Kasumi-1 (cell line): ENCODE measurements at places on chromosomes 6 and 20.

- DNase-seq: no peak
Observed at GRCh38 chr6:34037151-34037550, 108.7 kb downstream of the GRM4 start.

DNA sequence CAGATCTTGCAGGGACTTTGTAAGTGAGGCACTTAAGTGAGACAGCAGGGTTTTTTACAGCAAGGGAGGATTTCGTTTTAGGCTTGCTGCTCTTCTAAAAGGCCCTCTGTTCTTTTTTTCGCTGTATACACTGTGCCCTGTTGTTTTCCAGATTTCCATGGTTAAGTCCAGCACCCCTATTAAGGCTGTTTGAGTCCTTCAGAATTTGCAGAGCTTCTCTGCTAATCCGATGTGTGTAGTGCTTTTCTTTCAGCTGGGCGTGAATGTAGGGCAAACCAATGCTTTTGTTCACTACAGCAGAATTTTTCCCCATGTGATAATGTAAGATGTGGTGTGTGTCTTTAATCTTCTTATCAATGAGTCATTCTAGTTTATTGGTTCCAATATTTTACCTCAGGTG is 200.5 kb upstream of the RREB1 start:
- no peak for DNase-seq

- no peak for DNase-seq
Observed at GRCh38 chr20:19122395-19122794, 90.0 kb upstream of the SLC24A3 start.

DNA sequence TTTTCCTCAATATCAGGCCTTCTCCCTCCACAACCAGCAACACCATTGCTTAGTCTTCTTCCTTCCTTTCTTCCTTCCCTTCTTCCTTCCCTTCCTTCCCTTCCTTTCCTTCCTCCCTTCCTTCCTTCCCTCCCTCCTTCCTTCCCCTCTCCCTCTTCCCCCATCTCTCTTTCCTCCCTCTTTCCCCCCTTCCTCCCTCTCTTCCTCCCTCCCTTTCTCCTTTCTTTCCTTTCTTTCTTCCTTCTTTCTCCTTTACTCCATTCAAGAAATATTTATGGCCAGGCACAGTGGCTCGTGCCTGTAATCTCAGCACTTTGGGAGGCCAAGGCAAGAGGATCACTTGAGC is 66.4 kb upstream of the SIRPA start:
- no peak for DNase-seq

- no peak for DNase-seq
Observed at GRCh38 chr6:133811557-133811956, 77.4 kb upstream of the TCF21 start.

DNA sequence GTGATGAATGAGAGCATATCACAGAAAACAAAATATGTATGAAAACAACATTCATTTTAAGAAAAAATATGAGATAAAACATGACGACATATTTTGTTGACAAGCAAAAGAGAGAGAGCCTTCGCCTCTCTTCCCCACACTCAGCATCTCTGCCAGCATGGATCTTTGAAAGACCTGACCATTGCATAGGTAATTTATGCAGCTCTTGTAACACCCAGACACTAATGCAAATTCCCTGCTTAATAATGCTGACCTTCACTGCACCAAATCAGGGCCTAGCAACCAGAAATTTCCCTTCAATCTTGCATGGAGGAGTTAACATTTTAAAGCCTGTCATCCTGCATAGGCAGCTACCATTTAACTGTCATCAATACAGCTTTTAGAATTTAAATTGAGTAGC is 50.0 kb upstream of the CNR1 start:
- DNase-seq: no peak

GRCh38 chr6:29793036-29793356 is 34.6 kb upstream of the HLA-G start:
- no peak for DNase-seq

- no peak for DNase-seq
Observed at GRCh38 chr6:128932061-128932460, 49.1 kb downstream of the LAMA2 start.

DNA sequence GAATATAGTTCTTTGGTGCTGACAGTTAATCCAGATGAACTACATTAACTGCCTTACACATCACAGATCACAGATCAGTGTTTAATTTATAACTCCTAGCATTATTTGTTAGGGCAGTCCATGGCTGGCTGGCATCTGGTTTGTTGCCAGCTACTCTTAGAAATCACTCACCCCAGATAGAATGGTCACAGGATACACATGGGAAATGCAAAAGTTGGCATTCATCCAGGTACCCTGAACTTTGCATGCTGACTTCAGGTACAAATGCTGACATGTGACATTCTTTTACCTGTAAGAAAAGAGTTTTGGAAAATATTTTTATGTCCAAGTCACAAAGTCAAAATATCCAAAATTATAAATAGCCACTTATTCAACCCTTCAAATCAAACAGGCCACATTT is 20.2 kb downstream of the FBXL4 start:
- no peak for DNase-seq

- no peak for DNase-seq
Observed at GRCh38 chr20:55057779-55058415, 582.5 kb downstream of the DOK5 start.

DNA sequence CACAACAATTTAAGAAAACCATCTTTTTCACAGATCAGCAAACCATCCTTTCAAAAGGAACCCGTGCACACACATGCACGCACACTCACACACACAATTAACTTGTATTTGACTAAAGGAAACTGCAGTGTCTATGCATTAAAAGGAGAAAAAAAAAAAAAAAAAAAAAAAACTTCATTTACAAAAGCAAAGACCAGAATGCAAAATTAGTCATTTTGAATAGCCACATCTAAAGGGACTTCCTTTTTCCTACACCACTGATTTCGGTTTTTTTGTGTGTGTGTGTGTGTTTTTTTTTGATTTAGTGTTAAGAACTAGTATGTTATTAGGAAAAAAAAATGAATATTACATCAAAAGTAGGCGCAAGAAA is 6.3 kb downstream of the ZMYND8 start:
- DNase-seq: peak; percentile 21

GRCh38 chr6:137736048-137736818 is 130.8 kb upstream of the TNFAIP3 start:
- no peak for DNase-seq

- no peak for DNase-seq
Observed at GRCh38 chr20:9228774-9229450, 160.0 kb downstream of the PLCB4 start.

- peak; percentile 42 for DNase-seq
Observed at GRCh38 chr20:2206957-2207769, 88.6 kb upstream of the TGM3 start.

DNA sequence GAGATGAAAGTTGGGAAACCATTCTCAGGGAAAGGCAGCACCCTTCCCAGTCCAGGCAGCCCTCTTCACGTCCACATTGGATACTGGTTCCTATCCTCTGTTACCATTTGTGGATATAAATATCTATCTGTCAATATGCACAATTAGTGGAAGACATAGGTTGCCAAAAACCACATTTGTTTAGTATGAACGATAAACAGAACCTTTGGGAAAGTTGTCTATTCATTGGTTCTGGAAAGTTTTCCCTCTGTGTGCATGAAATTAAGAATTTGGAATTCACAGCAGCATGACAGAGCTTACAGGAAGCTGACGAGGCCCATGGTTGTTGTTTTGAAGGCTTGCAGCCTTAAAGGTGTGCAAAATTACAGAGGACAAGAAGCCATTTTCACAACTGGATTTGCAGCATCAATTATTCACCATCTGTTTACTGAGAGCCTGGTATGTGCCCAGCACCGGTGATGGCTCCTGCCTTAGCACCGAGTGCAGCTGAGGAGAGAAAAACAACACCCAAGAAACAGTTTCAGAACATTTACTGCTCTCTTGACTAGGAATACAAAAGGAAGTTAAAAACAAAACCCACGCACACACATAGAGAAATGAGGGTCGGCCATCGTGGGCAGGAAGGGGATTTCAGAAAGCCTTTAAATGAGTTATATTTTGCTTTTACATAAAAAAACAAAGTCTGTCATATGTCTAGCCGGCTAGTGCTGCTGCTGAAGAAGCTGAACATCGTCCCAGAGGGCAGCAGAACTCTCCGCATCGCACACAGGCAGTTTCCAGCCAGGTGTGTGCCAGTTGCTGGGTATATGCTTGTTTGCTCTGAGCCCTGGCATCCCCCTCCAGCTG is 319.6 kb downstream of the FARS2 start:
- DNase-seq: no peak

GRCh38 chr20:49750611-49751396 is 37.1 kb upstream of the B4GALT5 start:
- DNase-seq: no peak

- no peak for DNase-seq
Observed at GRCh38 chr6:27700337-27700736, 211.9 kb downstream of the OR2B2 start.

GRCh38 chr20:7378864-7379605 is 561.2 kb downstream of the HAO1 start:
- no peak for DNase-seq

- DNase-seq: no peak
Observed at GRCh38 chr6:136969930-136970329, 47.8 kb downstream of the SLC35D3 start.

GRCh38 chr6:77650098-77650663 is 2.7 kb upstream of the MEI4 start:
- no peak for DNase-seq

GRCh38 chr6:46052479-46052878 is 36.8 kb upstream of the CLIC5 start:
- DNase-seq: no peak

- DNase-seq: peak; percentile 73
Observed at GRCh38 chr6:169669889-169670288, 31.9 kb downstream of the WDR27 start.

GRCh38 chr20:23118766-23119165 is 32.6 kb upstream of the CD93 start:
- DNase-seq: no peak

- no peak for DNase-seq
Observed at GRCh38 chr6:74357321-74357720, 661.3 kb downstream of the CD109 start.

DNA sequence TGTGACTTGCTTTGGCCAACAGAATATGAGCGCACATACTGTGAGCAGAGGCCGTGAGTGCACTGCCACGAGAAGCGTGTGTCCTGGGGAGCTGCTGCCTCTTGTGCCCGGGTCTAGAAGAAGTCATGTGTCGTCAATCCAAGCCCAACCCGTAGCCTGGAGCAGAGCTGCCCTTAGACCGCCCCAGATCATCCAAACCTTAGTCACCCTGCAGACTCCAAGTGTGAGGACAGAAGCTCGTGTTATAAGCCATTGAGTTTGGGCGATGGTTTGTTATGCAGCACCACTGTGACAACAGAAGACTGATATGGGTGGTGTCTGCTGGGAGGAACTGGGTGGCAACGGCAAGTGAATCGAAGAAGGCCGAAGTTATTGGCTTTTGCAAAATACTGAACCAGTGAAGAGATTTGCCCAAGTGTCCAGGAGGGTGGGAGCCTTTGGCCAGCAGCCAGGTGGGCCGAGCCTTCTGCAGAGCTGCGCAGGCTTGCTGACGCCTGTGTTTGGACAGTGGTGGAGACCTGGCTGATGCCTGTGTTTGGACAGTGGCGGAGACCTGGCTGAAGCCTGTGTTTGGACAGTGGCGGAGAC is 101.3 kb upstream of the SULF2 start:
- no peak for DNase-seq

DNA sequence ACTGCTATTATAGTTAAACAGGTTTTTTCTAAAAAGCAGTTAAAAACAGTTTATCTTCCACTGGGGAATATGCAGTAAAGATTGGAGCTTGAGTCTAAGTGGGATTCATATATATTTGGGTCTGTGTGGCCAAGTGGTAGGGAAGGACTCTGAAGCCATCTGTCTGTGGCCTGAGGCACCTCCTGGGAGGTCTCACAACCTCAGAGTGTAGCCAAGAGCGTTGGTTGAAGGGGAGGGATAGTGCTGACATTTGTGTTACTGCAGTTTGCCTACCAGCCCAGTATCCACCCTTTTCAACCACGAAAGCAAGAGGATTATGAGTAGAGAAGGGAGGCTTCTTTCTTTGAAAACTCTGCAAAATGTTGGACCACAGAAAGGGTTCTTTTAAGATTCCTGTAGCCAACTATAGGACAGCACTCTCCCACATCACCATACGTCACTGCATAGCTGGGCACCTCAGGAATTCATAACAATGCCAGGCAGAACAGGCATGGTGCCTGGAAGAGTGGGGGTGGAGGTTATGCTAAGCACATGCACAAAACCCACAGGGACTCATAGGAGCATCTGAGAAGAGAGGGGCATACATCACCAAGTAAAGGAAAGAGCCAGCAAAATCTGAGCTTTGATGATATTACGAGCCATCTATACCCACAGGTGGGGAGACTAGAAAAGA is 90.5 kb upstream of the HEY2 start:
- DNase-seq: no peak

DNA sequence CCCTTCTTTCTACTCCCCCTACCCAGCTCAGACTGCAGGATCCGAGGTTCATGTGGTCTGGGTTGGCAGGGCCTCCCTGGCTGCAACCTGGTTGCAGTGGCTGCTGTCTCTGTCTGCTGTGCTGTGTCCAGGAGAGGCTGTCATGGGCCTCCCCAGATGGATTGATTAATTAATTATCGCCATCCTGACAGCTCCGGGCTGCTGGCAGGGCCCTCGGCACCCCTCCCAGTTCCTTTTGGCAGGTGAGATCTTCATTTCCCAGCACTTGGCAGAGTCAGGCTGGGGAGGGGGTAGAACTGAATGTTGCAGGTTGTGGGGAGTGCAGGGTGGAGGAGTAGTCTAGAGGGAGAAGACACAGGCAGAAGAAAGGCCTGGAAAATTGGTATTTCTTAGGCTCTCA is 56.7 kb upstream of the ZFAND3 start:
- DNase-seq: no peak

GRCh38 chr20:5780846-5781217 is 30.6 kb downstream of the SHLD1 start:
- DNase-seq: no peak

- DNase-seq: no peak
Observed at GRCh38 chr20:20340443-20340842, 27.5 kb upstream of the INSM1 start.
